NCI-H82 (cell line): ENCODE measurements at places on chromosomes 5 and 9.

DNA sequence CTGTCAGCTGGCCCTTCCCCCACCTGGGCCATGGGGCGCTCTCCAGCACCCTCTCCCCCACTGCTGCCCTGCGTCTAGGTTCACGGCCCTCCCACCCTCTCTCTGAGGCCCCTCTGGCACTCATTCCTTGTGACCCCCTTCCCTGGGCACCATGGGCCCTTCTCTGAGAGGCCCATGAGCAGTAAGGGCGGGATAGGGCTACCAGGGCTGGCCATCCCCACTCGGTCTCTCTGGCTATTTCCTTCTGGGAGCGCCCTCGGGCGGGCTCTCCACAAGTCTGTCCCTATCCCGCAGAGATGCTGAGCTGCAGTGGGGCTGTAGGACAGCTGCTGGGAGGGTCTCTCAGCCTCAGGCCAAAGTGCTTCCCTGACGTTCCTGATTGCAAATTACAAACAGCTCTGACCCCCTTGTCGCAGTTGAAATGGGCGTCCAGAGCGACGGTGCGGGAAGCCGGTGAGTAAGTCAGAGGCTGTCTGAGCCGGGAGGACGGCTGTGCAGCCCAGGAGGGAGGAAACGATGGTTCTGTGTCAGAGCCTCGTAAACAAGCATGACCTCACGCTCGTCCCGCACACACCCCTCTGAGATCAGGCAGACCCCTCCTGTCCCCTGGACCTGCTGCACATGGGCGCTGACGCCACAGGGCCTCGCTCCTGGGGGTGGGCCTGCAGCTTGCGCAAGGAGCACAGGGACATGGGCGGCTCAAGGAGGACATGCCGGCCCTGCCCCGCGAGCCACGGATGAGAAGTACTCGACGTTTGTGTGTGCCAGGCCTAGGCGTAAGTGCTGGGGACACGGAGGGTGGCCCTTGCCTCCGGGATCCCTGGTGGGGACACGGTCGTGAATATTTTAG, 36.3 kb upstream of the GFPT2 start:
- no peak for DNase-seq

DNA sequence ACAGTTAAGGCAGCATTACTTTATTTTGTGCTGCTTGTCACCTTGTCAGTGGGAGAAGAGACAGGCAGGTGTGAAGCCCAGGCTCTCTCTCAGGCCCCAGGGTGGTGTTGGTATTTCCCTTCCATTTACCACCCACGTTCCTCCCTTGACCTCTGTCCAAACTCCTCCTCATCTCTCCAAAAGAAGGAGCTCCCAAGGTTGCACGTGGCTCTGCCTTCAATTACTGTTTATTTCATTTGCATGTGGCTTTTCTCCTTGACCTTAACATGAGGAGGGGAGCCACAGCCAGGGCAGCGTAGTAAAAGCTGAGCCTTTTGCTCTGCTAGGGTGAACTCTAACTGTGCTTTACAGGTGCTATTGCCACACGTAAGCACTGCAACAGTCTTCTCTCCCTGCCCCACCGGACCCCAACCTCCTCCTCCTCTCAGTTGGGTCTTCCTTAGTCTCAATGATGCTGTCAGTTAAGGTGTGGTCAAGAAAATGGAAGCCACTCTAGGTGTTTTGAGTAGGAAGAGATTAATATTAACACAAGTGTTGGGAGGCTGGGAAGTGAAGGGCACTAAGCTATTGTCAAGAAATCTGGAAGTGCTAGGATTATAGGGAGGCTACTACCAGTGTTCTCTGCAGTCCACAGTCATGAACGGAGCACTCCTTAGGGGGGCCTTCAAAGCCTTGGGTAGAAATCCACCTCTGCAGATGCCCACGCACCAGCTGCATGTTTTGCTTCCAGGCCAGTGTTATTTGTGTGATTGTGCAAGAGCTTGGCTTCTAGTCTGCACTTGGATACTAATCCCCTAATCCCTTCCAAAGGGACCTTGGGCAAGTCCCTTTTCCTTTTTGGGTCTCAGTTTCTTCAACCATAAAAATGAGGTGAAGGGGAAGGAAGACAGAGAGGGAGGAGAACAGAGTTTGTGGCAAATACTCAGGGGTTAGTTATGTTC, 3.9 kb upstream of the ALDH1B1 start:
- peak; percentile 65 for DNase-seq

- no peak for DNase-seq
Measured at GRCh38 chr5:145247745-145248040, 587.4 kb downstream of the PRELID2 start.

DNA sequence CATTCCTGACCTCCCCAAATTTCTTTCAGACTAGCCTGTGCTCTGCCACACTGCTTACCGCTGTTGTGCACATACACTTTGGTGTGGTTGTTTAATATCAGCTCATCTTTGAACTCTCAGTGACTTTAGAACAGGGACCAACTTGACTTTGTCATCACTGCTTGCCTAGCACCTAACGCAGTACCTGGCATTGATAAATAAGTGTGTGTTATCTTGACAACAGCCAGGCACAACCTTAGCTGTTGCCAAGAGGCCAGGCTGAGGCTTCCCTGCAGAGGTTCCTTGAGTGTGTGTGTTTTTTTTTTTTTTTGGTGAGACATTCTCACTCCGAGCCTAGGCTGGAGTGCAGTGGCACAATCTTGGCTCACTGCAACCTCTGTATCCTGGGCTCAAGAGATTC, 41.0 kb upstream of the SLC28A3 start:
- DNase-seq = no peak

- DNase-seq = no peak
Measured at GRCh38 chr5:109945097-109945678, 255.5 kb downstream of the MAN2A1 start.

- DNase-seq = no peak
Measured at GRCh38 chr9:136572003-136572827, 26.4 kb upstream of the NOTCH1 start.

- DNase-seq = no peak
Measured at GRCh38 chr5:176822793-176823481, 12.6 kb downstream of the UNC5A start.

DNA sequence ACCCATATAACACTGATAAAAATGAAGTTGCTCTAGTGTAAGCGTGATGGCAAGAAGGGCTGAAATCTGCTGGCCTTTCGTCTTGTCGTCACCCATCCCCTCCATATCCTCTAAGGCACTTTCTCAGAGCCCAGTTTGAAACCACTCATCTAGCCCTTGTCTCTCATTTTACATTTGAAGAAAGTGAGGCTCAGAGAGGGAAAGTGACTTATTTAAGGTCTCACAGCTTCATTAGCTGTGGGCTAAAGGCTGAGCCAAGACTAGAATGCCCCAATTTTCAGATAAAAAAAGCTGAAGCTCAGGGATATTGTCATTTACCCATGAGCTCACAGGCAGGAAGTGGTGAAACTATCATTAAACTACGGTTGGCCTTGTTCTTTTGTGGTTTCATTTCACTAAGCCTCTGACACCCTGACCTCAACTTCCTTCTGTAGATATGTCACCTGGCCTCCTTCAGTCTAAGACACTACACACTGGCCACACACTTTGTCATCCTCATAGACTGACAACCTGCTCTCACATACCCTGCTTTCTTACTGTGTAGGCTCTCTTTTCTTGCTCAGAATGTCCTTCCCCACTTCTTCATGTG, 176.7 kb upstream of the DMAC1 start:
- no peak for DNase-seq

GRCh38 chr5:125814119-125814518, 609.1 kb upstream of the GRAMD2B start:
- DNase-seq = peak; percentile 17

- no peak for DNase-seq
Measured at GRCh38 chr9:113267911-113268566, 7.3 kb downstream of the CDC26 start.

DNA sequence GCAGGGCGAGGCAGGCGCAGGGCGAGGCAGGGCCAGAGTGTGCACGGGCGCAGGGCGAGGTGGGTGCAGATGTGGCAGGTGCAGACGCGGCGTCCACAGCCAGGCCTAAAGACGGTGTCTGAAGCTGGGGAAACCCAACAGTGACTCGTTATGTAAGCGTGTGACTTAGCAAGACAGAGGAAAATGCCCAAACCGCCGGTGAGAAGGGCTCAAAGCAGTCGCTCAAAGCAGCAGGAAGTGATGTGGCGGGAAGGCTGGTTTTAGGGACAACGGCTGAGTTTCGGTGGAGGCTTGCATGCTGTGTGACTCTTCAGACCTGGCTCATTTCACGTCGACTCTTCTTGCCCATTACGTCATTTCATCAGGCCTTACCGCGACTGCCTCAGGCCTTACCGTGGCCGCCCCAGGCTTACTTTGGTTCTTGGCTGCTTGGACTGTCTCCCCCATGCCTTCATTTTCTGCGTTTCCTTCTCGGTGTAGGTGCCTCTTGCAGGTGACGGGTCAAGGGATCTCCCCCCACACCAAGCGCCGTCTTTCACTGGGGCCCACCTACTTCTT, 50.5 kb upstream of the EXOC3 start:
- no peak for DNase-seq

- DNase-seq = no peak
Measured at GRCh38 chr9:131695366-131695765, 44.5 kb downstream of the RAPGEF1 start.
